Activated effector memory CD4-positive, alpha-beta T cell treated with anti-CD3 and anti-CD28 coated beads, Interleukin-2, amount 50 U/mL, for 16 hours (primary cell): ENCODE measurements at places on chromosomes 5 and 9.

GRCh38 chr5:10503997-10504793 is 59.7 kb upstream of the ANKRD33B start:
- DNase-seq, result no peak

- DNase-seq, result no peak
These were observed 122.8 kb downstream of the SIL1 start for GRCh38 chr5:139075066-139076050.

DNA sequence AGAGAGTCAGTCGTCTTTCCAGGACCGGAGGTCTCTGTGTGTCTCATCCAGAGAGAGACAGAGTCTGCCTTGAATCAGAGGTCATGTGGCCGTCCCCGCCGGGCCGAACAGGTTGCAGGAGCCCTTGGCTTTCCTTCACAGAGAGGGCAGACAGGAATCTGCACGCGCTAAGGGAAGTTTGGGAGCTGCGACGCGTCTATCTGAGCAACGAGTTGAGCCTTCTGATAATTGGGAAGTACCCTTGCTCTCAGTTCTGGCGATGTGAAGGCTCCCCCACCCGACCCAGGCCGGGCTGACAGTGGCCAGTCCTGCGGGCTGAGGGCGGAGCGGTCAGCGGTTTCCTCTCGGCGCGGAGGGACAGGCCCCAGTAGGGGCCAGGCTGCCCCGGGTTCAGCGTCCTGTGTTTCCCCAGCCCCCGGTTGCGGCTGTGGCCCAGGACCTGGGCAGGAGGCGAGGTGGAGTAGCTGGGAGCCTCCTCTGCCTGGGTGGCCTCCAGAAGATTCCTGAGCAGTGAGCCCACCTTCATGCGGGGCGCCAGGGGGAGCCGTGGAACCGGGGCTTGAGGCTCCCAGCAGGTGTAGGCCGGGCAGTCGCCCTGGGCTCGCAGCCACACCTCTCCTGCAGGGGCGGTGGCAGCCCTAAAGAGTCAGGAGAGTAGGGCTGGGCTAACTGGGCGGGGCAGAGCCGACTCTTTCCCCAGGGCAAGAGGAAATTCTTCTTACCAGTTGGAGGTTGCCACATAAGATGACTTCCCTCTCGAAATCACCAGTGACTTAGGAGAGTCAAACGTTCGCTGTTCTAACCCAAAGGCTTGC is 13.9 kb downstream of the NR2F1 start:
- no peak for DNase-seq

DNA sequence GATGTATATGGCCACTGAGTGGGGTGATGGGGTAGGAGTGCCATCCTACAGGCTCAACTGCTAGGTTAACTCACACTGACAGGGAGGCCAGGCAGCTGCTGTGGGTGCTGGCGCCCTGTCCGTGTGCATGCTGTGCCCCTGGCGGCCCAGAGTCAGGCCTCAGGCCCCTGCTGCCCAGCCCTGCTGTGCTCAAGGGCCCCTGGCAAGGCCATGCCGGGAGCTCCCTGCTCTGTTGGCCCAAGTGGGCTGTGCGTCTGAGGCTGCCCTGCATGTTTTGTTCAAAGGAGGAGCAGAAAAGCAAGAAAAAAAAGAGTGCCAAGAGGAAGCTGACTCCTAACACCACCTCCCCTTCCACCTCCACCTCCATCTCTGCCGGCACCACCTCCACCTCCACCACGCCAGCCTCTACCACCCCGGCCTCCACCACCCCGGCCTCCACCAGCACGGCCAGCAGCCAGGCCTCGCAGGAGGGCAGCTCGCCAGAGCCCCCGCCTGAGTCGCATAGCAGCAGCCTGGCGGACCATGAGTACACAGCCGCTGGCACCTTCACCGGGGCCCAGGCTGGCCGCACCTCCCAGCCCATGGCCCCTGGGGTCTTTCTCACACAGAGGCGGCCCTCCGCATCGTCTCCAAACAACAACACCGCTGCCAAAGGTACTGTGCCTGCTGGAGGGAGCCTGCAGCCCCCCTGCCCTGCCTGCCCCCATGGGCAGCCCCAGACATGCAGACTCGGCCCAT is 100.1 kb downstream of the PHF2 start:
- DNase-seq, result peak; percentile 58

DNA sequence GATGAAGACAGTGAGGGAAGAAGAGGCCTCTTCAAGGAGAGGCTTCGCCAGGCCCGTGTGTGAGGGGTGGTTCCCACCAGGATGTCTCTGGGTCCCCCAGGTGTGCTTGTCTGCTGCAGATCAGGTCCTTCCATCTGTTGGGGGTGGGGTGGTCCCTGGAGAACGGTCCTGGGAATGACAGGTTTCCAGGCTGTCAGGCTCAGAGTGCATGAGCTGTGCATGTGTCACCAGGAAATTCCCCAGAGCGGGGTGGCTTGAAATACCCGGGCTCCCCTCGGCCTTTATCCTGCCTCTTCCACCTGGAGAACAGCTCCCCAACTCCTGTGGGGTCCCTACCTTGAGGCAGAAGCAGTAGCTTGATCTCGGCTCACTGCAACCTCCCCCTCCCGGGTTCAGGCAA is 118.8 kb downstream of the GAPVD1 start:
- peak; percentile 37 for DNase-seq

DNA sequence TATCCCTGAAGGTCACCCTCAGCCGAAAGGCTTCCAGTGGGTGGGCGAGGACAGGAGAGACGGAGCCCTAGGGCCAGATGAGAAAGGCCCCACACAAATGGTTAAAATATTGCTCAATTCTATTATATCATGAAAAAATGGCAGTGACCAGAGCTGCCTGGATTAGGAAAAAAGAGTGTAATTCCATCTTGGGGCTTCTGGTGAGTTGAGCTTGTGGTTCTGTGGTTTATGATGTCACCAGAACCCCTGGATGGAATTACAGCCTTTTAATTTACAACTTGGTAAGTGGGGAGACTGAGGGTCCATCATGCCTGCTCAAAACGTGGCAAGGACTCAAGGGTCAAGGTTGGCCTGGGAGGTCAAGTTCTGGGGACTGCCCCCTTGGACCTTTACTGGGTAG is 55.5 kb upstream of the STC2 start:
- no peak for DNase-seq

- DNase-seq, result no peak
These were observed 44.6 kb downstream of the PIP5K1B start for GRCh38 chr9:68749579-68750159.

- DNase-seq, result no peak
These were observed 606.2 kb downstream of the PDE4D start for GRCh38 chr5:59287361-59287760.

GRCh38 chr5:144032375-144032774 is 138.1 kb downstream of the YIPF5 start:
- no peak for DNase-seq

- DNase-seq, result no peak
These were observed 327.9 kb downstream of the TMEM161B start for GRCh38 chr5:87940775-87941174.

DNA sequence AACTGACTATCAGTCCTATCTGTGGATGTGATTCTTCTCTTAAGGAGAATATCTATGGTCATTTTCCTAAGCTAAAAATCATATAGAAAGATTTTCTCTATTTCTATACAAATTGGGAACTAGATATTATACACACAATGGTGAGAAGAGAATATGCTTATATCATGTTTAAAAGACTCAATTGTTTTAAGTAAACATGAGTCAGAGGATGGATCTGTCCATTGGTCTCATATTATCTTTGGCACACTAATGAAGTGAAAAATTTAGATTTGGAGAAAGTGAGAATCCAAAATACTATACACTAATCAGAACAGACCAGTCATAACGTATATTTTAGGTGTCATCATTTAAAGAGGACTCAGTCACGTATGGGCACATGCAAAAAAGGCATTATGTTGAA is 16.5 kb upstream of the SPINK14 start:
- no peak for DNase-seq

DNA sequence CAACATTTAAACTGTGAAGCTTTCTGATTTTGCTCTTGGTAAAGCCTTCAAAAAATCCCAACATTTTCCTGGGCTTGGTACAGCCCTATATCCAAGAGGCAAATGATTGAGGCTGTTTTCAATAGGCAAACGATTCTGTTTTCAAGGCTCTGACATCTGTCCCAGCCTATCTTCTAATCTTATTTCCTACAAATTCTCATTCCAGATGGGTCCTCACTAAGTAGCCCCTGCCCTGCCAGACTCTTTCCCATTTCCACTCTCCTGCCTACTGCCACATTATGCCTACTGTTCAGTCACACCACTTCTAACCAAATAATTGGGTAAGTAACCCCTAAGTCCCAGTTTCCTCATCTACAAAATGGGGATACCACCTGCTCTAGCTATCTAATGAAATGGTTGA is 3.5 kb downstream of the GBA2 start:
- no peak for DNase-seq

DNA sequence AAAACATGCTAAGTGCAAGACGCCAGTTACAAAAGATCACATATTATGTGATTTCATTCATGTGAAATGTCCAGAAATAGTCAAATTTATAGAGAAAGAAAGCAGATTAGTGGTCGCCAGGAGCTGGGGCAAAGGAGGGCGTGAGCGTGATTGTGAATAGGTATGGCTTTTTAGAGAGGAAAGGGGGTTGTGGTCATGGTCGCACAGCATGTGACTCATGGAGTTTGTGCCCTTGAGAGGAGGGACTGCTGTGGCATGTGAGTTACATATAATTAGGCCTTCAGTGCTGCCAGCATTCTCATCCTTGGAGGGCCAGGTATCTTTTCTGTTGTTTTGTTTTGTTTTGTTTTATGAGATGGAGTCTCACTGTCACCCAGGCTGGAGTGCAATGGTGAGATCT is 21.2 kb upstream of the MARCHF6 start:
- no peak for DNase-seq

DNA sequence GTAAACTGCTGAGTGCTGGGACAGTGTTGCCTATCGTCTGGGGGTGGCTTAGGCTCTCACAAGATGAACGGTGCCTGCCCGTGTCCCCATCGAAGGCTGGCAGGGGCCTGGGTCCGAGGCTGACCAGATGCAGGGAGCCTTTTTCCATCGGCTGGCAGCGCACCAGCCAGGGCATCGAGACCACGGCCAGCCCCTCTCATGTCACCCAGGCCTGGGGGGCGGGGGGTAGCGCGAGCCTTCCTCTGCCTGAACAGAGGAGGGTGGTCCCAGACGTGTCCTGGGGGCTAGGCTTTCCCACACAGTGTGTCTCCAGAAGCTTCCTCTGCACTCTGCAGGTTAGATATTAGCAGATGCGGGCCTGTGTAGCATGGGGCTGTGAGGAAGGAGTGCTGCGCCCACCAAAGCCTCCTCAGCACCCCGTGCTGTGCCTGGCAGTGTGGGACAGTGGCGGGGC is 17.3 kb downstream of the FGD3 start:
- no peak for DNase-seq

- no peak for DNase-seq
These were observed 16.5 kb downstream of the GARNL3 start for GRCh38 chr9:127280880-127281660.

DNA sequence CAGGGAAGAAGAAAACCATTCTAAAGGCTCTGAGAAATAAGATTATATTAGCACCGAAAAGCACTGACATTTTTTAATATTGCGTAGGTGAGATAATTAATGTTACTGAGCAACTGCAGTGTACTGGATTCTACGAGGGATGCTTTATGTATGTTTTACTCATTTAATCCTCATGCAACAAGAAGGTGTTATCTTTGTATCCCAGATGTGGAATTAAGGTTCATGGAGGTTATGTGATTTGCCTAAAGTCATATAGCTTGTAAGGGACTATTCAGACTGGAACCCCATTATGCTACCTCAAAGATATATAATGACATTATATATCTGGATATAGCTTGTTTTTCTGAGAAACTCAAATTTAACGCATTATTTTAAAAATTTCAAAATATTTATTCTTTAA is 2.5 kb downstream of the FBXO4 start:
- DNase-seq, result no peak

GRCh38 chr5:158915216-158915615 is 184.5 kb downstream of the EBF1 start:
- no peak for DNase-seq

- DNase-seq, result no peak
These were observed 59.7 kb downstream of the PPP2R2B start for GRCh38 chr5:146818822-146819221.

DNA sequence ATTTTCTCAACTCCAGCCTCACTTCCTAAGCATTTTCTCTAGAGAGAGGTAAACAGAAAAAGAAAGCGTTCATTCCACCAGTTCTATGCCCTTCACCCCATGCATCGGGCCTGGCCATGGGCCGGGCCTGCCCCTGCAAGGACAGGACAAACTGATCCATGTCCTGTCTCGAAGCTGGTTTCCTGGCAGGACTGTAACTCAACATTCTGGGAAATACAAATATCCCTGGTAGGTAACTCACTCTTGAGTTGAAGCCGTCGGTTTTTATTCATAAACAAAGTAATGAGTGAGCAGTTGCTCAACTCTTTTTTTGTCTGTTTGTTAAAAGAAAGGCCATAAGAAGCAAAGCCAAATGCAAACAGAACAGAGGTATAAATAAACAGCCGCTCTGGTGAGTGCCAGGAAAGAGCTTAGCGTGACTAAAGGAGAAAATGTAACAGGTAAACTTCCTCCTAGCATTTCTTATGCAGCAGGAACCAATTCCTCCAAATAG is 64.4 kb upstream of the DNAH5 start:
- no peak for DNase-seq

DNA sequence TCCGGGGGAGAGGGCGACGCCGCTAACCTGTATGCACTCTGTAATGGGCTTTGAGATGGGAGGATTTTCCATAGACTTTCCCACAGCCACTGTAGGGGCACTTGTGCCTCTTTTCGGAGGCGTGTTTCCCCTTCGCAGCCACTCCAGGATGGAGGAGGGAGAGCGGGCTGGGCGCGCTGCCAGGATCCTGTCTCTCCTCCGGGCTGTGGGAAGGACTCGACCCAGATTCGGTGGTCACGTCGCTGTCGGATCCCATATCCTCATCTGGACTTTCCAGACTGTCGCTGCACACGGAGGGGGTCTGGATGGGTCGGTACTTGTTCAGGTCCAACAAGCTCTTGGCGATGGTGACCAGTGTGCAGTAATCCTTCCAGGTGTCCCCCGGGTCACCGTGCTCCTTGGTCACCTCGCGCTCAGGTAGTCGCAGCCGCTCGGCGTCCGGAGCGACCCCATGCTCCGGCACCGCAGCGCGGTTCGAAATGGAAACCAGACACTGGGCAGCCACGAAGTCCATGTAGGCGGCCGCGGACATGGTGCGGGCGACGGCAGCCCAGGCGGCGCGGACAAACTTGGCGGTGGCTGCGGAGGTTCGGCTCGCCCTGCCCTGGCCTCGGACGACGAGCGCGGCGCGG is 1.5 kb downstream of the KLF9 start:
- DNase-seq, result peak; percentile 81

DNA sequence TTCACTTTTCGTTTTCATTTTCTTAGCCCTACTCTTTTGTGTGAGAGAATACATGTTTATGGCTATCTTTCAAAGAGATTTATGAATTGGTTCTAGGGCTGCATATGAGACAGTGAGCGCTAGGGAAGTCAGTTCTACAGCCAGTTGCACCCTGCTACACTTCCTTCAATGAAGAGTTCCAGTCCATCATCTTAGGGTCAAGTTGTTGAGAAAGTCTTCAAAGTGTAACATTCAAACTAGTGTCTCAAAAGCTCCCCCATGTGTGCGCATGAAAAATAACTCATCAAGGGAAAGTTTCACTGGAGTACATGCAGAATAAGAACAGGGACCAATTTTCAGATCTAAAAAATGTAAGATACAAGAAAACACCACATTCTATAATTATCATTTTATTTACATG is 317.2 kb downstream of the DEPDC1B start:
- DNase-seq, result no peak
